ENCODE measurements at places on chromosomes 3 and 15.

DNA sequence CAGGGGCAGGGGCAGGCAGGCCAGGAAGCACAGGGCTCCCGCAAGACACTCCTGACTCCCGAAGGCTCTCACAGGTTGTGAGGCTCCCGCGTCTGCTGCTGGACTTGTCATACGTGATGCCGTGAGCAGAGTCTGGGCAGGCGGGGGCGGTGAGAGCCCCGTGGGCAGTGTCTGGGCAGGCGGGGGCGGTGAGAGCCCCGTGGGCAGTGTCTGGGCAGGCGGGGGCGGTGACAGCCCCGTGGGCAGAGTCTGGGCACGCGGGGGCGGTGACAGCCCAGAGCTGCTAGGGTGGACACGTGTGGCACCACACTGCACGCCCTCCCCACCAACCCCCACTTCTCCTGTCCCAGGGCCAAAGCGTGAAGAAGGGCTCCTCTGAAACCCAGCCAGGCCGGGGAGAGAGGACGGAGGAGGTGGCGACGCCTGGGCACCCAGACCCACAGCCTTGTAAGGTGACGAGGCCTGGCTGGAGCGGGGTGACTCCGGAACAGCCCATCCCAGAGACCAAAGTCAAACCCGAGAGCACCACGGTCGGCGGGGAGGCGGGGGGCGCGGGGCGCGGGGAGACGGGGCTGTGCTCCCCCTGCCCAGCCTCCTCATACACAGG, 35.0 kb downstream of the TNK2 start:
- no peak for DNase-seq

DNA sequence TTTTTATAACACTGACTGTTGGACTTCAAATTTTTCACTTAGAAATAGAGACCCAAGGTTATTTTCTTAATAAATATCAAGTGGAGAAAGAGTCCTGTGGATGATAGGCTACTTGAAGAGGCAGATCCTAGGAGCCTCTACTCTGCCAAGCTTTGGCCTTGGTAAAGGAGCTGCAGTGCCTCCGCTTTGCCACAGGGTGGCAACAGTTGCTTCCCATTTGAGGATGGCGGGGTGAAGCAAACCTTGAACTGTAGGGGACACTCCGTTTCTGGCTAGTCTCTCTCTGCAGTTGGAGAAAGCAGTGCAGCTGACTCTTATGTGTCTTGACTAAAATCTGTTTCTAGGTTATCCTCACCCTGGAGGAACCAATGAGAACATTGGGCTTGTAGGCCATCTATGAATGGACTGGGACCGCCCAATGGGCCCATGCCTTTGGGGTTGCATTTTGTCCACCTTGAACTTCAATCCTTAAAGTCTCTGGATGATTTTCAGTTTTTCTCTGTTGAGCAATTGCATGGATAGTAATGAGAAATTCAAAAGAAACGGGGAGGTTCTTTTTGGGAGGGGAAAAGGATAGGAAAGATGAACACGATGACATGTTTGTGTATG, 9.8 kb downstream of the SCG5 start:
- DNase-seq: peak; percentile 85

GRCh38 chr3:17478673-17479072, 263.8 kb downstream of the TBC1D5 start:
- DNase-seq: peak; percentile 34

DNA sequence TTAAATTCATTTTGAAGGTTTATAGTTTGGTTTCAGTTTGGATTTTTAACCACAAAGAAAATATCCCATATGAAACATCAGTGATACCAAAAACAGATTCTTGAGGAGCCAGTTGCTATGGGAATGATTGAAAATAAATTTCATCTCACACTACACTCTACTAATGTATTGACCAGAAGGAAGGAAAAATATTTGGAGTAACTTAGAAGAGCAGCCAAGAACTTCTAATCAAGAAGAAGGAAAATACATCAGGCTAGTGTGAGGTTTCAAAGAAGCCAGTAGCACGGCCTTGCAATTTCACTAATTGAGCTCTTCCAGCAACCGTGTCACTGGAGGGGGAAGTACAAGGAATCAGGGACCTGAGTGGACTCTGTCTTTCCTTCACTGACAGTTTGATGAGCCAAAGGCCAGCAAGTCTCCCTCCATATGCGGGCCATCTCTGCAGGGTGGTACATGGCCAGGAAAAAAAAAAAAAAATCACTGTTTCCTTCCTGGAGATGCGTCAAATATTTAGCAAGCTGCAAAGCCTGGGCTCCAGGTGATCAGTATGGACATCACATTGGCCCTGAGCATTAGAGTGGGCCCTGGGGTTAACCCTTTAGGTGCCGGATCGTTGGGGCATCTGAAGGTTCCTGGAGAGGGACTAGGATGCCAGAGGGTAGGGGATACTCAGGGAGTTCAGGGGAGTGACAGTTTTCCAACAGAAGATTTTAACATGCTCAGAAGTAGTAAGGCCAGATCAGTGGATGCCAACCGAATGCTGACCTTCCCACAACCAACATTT, 37.1 kb downstream of the SLC12A8 start:
- no peak for DNase-seq

DNA sequence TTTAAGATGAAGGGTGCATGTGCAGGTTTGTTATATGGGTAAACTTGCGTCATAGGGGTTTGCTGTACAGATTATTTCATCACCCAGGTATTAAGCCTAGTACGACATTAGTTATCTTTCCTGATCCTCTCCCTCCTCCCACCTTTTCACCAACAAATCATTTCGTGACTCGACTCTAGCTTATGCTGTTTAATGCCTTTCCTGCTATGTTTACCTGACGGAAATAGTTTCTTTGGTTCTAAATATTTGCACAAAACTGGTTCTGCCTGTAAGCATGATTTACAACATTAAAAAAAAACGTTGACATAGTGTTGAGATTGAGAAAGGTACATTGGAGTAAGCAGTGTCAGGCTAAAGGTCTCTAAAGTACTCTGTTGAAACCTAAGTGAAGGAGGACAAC, 2.4 kb downstream of the GNL3 start:
- no peak for DNase-seq

- no peak for DNase-seq
Measured at GRCh38 chr3:168877899-168878298, 782.2 kb upstream of the GOLIM4 start.

DNA sequence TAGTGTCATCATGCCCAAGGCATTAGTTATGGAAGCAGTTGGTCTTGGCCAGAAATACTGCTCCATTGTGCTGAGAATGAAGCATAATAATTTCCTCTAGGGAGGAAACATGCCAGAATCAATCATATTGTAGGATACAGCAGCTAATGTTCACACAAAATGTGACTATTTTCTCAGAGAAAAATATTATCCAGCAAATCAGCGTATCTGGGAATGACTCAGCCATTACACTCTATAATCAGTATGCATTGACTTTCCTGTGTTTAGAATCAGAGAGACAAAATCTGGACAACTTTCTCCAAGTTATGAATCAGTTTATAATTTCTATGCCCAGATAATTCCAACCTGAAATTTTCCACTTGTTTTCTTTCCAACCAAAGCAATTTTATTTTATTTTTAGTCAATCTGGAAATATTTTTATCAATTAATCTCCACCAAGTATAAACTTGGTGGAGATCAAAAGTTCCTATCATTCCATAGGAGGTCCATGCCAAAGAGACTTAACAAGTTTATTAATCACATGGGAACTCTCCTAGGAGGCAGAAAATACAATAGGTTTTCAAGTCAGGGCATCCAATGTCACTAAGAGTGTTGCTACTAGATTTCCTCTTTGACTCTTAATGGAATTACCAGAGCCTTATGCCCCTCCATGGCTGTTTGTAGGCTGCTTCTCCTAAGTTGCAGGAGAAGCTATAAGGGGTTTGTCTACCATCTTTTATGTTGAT, 36.4 kb downstream of the SUCNR1 start:
- DNase-seq: peak; percentile 69

- peak; percentile 40 for DNase-seq
Measured at GRCh38 chr3:11529281-11529680, 114.4 kb downstream of the VGLL4 start.

- DNase-seq: no peak
Measured at GRCh38 chr3:4907643-4908432, 71.4 kb upstream of the BHLHE40 start.

GRCh38 chr3:57682284-57682683, 10.6 kb downstream of the DENND6A start:
- DNase-seq: peak; percentile 48

DNA sequence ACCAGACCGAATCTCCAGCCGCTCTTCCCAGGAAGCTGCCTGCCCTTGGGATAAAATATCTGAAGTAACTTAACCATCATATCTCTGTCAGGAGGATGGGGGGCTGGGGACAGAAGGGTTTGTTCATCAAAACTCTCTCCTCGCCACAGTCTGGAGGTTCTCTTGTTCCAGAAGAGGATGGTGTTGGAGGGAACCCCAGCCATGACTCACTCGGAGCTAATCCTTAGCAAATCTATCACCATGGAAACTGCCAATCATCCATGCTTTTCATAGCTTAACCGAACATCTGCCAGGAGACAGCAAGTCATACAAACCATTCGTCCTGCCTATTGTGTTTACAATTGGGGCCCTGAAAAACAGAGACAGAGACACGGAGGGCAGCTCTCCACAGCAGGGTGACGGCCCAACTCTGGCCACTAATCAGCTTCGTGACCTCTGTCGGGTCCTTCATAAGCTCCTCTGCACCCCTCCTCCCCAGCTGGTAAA, 73.8 kb upstream of the HEG1 start:
- peak; percentile 99 for DNase-seq

GRCh38 chr3:172692751-172693338, 18.0 kb downstream of the NCEH1 start:
- no peak for DNase-seq

Measured in fibroblast of skin of scalp (primary cell).